ENCODE measurements at places on chromosomes 11 and 22.

DNA sequence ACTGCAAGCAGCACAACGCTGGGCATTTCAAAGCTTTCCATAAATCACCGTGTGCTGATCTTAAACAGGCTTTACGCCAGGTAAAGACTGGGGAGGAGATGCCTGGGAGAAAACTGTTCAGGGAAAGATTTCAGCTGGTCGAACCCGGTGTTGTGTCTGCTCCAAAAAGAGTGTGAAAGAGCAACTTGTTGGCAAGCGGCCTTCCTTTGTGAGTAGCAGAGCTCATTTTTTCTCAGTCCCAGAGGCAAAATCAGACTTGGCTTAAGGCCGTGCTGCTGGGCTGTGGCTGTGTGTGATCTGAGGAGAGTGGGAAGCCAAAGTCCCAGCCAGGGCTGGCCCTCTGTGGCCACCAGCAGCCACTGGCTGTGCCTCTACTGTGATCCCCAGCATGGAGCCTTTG, 75.7 kb upstream of the E2F8 start:
- no peak for DNase-seq

- no peak for DNase-seq
Observed at GRCh38 chr22:24391836-24392217, 35.6 kb upstream of the ADORA2A start.

DNA sequence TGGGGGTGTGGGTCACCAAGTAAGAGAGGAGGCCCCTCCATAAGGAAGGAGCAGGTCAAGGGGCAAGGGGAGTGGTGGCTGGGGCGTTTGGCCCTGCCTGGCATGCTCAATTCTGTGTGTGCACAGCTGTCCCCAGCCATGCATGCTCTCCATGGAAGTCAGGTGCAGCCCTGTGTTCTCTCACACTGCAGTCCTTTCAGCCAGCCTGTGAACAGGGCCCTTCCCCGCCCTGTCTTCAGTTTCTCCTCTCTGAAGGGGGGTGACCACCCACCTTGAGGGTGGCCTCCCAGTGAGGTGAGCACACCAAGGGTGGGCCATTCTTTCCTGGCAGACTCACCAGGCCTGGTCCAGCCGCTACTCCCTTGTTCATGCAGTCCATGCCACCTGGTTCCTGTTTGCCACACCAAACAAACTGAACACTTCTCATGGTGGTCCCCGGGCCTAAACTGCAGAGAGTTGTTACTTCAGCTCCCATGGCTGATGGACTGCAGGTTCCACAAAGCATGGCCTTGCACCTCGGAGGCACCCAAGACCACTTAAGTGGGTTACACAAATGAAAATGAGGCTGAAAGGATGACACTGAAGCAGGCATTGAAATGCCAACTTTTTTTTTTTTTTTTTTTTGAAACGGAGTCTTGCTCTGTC, 1.7 kb upstream of the CHCHD10 start:
- DNase-seq: no peak

DNA sequence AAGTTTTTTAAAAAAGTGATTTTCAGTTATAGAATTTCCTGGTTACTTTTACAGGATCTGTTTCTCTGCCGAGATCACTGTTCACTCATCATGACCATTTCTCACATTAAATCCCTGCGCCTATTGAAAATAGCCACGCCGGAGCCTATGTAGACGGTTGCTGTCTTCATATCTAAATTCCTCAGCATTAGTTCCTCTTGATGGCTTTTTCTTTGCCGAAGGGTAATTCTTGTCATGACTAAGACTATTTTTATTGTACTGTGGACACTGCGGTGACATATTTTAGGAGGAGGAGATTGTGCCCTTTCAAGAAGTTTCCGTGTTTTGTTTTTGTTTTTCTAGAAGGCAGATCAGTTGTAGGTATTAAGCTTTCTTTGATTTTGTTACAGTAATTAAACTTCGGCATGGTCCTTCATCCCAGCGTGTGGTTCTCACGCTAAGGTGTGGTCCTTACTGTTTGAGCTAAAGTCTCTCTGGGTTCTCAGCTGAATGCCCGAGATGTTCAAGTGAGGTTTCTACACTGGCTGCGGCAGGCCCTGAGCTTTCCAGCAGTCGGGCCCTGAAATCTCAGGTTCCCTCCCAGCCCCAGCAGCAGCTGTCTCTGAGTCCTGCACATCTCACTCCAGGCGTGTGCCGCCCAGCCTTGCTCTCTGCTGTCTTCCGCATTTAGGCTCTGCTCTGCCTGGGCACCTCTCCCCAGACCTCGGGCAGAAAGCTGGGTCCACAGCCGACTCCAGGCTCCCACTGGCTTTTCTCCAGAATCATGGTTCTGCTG, 1110.5 kb downstream of the TBC1D22A start:
- DNase-seq: no peak

- no peak for DNase-seq
Observed at GRCh38 chr22:49869086-49869830, 15.6 kb downstream of the ZBED4 start.

- DNase-seq: no peak
Observed at GRCh38 chr11:67705264-67705663, 30.8 kb upstream of the ALDH3B2 start.

DNA sequence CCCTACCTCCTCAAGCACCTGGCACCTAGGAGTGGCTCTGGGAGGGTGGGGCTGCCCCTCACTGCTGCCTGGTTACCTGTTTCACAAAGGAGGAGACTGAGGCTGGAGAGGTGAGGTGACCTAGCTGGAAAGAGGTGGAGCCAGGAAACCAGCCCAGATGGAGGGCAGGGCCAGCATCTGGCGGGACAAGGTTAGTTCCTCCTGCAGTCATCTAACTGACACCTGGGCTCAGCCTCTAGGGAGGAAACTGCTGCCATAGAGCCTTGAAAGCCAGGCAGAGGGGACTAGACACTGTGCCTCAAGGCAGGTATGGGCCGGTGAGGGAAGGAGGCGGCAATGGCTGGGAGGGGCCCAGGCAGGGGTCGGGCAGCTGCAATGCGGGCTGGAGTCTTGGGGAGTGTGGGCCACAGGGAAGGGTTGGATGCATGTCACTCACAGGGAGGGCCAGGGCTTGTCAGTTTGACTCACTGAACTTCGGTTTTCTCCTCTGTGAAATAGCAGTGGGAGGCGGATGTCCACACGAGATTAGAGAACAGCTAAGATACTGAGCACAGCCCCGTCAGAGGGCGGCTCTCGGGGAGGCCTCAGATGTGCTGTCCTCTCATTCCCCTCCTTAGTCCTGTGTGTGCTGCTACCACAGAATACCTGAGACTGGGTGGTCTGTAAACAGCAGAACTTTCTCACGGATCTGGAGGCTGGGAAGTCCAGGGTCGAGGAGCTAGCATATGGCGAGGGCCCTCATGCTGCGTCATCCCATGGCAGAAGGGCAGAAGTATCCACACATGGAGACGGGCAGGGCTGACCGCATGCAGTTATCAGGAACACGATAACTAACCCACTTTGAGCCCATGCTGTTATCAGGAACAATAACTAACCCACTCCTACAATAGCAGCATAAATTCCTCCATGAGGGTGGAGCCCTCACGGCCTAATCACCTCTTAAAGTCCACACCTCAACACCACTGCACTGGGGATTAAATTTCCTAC, 16.1 kb downstream of the MGAT3 start:
- DNase-seq: no peak

- DNase-seq: no peak
Observed at GRCh38 chr11:70415191-70415590, 16.9 kb downstream of the CTTN start.

- no peak for DNase-seq
Observed at GRCh38 chr22:25483931-25484330, 80.5 kb upstream of the GRK3 start.

Measured in stimulated activated CD8-positive, alpha-beta memory T cell treated with anti-CD3 and anti-CD28 coated beads, Interleukin-7, amount 100 ng/mL, for 1 hour (primary cell).